ENCODE measurements at places on chromosomes 7 and 10.
A peak's percentile ranks its signal among the peaks of the same experiment; 100 is the strongest.

- no peak for DNase-seq
Measured at GRCh38 chr10:33209802-33210201, 124.7 kb downstream of the NRP1 start.

GRCh38 chr7:41305001-41305400, 397.9 kb downstream of the INHBA start:
- no peak for DNase-seq

GRCh38 chr10:79047584-79047874, 21.2 kb upstream of the ZMIZ1 start:
- DNase-seq, result no peak

GRCh38 chr7:84811362-84811761, 375.5 kb downstream of the SEMA3D start:
- DNase-seq, result no peak

DNA sequence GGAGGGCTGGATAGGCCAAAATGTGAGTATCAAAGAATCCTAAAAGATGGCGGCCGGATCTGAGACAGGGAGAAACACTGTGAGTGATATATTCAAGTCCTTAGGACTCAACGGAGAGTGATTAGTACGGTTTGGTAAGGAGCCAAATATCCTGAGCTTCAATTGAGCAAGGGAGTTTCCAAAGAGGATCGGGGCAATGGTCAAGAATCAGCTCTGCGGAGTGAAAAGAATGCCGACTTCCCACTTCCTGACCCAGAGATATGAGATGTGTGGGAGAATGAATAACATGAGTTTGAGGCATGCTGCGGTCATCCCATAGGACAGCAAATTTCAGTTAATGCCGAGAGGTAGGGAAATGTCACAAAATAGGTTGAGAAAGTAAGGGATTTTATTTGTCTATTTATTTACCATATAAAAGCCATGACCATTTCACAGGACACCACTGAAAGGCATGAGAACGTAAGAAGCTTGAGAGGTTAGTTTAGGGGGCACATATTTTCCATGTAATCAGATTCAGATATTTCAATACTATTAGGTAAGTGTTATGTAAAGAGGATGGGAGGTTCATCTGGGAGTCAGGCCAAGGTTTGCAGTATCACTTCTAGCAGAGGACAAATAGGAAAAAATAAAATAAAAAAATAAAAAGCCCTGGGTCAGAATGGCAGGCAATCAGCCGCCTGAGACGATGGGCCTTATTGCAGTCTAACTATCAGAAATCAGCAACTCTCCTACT, 165.6 kb downstream of the HGF start:
- DNase-seq, result no peak

GRCh38 chr7:1666823-1667565, 3.1 kb upstream of the ELFN1 start:
- DNase-seq, result peak; percentile 22

DNA sequence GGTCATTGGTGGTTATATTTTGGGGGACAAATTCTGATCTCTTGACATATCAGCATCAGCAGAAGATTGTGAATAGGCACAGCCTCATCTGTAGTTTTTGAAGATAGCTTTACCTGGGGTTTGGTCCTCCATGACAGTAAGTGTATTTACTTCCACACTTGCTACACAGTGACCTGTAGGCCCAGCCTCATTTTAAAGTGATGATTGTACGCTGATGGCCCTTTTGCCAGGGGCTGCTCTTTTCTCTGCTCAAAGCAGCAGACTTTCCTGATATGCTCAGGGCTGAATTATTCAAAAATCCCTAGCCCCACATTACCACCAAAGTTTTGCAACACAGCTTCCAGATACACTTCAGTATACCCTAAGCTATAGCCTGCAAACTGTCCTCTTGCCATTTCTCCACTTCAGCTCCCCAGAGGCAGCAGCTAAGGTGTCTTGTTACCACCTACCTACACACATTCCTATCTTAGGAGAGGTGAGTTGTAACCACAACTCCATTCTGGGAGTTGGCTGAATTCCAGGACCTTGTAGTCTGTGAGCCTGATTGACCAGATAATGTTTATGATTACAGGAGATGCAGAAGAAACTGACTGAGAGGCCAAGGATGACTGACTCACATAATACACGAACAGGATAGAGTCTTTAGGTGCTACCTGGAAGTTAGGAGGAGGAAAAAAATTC, 6.0 kb downstream of the ASB4 start:
- no peak for DNase-seq

DNA sequence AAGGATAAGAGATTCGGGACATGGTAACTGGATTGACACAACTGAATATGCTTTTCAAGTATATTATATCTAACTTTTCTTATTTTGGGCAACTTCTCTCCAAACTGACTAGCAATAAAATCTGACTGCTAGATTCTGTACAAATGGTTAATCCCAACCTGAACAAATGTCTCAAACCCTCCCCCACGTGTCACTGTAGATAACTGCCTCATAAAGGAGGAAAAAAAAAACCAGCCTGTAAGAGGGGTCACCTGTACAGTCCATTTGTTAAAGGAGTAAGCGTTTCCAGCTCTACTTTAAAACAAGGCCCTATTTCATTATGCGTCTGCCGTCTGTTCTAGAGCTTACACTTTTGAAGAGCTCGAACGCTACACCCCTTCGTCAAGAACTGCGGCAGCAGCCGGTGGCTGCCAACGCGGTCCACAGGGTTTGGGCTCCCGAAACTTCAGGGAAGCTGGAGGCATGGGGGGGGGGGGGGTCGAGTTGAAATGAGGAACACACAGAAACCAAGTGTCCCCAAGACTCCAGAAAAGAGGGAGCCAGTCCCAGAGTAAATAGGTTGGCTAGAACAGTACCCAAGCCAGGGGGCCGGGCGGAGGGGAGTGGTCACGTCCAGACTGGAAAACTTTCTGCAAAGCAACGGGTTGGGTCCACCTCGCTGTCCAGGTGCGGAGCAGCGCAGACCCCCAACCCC, 492 bp downstream of the COG5 start:
- DNase-seq, result no peak

GRCh38 chr7:148515237-148515636, 75.3 kb upstream of the C7orf33 start:
- DNase-seq, result no peak

DNA sequence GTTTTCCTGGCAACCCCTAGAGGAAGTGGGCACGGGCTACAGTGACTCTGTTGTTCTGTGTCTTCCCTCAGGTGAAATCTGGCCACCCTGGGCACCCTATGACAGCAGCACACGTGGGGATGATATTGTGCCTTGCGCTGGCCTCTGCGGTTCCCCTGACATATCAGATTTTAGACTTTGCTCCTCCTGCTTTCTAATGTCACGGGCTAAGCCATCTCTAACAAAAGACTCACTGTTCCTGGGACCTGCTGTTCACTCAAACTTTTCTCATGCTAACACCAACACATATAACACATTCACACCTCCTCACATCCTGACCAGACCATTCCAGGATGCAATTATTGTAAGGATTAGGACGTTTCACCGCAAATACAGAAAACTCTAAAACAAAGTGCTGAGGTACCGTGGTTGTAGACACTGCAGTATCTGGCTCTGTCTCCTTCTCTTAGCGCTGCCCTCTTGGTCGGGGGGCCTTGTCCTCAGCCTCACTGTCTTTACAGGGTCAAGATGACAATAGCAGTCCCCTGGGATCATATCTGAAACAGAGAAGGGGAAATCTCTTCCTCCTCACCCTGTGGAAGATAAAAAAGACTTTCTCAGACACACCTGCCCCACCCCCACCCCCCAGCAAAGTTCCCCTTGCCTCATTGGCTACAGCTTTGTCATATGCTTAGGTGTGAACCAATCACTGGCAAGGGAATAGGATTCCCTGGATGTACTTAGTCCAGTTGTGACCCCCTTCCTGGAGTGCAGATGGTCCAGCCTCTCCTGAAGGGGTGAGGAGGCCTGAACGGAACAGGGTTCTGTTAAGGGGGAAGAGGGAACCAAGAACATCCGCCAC, 14.1 kb downstream of the CHN2 start:
- no peak for DNase-seq

- no peak for DNase-seq
Measured at GRCh38 chr7:28018446-28018845, 162.1 kb downstream of the JAZF1 start.

- DNase-seq, result no peak
Measured at GRCh38 chr10:21975378-21975990, 28.0 kb downstream of the DNAJC1 start.

DNA sequence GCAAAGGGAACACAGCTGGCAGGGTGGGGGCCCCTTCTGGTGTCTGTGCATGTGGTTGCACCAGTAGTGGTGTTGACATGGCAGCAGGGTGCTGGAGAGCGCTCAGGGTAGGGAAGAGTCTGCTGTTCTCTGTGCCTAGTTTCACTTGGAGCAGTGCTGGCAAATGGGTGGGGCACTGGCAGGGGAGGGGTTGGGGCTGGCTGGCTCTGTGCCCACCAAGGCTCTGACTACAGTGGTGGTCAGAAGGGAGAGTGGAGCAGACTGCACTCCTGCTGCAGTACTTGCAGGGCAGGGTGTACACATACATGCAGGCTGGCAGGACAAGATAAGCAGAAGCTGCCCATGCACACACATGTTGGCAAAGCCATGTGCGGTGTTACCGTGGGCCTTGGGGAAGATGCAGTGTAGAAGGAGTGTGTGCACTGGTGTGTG, 18.2 kb downstream of the FAM25A start:
- no peak for DNase-seq

DNA sequence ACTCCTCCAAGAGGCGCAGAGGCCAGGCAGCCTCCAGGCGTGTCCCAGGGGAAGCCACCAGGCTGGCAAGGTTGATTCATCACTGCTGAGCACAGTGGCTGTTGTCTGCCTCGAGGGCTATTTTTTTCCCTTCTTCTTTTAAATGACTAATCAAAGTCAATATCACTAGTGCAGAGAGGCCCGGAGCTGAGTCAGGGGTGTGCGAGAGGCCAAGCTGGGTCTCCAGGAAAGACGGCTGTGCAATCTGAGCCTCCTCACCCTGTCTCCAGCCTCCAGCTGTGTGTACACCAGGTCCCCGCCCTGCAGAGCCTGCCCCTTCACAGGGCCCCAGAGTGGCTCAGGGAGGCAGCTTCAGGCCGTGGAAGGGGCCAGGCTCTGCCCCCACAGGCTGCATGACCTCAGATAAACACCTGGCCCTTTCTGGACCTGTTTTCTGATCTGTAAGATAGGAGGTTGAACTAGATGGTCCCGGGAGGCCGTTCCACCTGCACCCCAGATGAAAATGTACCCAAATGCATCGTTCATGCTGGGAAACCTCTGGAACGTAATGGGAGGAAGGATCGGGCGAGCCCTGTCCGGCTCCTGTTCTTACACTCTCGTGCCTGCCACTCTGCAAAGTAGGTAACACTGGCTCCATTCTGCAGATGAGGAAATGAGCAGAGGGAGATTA, 3.7 kb downstream of the STX1A start:
- DNase-seq, result no peak

GRCh38 chr10:62761115-62761514, 43.4 kb upstream of the ADO start:
- DNase-seq, result no peak

GRCh38 chr7:143361552-143362130, 872 bp downstream of the FAM131B start:
- no peak for DNase-seq

GRCh38 chr10:91910467-91910866, 1.2 kb upstream of the FGFBP3 start:
- no peak for DNase-seq

DNA sequence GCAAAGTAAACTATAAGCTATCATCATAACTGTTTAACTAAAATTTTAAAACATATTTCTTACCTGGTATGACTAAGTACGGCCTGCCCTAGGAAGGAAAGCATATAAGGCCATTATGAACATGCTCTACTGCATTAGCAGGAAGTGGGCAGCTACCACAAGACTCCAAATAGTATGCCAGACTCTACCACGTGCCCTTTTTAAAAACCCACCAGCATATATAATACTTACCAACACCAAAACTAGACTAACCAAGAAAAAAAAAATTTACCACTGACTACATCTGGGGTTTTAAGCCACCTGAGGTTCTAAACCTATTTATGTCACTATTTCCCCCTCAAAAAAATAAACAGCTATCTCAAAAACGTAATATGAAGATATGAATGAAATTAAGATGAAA, 30.1 kb downstream of the NUDCD3 start:
- peak; percentile 62 for DNase-seq

DNA sequence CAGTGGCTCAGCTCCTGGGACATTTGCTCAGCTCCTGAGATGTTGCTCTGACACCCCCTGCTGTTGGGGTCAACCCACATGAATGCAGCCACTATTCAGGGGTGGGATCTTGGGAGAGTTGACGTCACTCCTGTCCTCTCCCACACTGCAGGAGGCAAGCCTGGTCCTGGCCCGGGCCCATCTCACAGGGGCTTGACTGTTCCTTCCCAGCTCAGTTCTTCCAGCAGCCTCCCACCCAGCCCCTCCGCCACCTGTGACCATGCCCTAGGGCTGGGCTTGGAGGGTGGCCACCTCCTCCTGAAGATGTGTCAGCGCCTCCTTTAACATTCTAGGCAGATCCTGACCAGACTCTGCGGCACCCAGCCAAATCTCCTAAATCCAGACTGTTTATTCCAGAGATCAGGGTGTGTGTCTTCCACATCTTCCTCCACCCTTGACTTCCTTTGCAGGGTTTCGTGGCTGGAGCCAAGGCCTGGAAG, 19.1 kb upstream of the OPALIN start:
- DNase-seq, result no peak

Data from CD8-positive, alpha-beta T cell (primary cell).